ENCODE measurements at places on chromosomes 11 and 22. TPM values are rescaled to one million over a fixed set of nuclear protein-coding genes. Genes with fewer than 3 reads are reported as not detected.

- DNase-seq, result no peak
These were observed 19.6 kb upstream of the PDGFD start for GRCh38 chr11:104183593-104183992.

DNA sequence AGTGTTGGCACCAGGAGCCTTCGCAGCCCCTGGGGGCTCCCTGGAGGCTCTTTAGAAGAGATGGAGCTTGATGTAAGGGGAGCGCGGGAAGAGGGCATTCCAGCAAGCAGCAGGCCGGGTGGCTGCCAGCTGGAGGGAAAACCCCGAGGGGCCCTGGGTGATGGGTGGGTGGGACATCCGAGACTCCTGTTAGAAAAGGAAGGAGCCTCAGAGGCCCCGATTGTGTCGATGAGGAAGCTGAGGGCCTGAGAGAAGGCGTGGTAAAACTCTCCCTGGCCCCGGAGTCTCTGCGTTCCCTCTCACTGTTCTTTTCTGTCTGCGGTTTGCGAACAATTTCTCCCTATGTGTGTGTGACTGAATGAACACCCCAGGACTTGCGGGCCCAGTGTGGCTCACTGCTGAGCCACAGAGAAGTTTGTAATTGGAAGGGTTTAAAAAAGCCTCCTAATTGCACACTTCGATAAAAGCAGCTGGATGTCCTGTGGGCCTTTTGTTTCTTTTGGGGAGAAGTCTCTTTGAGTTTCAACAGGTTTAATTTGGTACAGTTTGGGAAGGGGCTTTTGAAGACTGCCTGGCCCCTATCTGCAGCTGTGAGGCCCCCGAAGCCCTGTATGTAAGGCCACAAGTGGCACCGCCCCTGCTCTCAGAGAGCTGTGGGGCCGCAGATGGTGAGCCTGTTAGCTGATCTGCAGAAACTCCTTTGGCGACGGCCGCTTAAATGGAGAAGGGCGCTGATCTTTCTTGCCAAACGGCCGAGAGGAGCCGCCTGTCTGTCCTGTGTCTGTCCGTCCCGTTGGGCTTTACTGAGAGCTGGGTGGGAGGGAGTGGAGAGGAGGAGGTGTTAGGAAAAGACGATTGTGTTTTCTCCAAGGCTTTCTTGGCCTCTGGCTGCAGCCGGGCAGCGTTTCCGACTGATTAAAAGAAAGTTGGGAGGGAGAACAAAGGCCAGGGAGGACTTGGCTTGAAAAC, 2.0 kb downstream of the FBLN1 start:
- no peak for DNase-seq

Gene NCAM1
- 5.0 TPM for total RNA-seq

Gene TBX1
- total RNA-seq, result not detected

Gene MIAT
- not detected for total RNA-seq

Gene LARGE1
- total RNA-seq, result 3.9 TPM

Gene ANO1
- total RNA-seq, result 0.37 TPM

Gene NXPE2
- not detected for total RNA-seq

Gene OR52H1
- not detected for total RNA-seq

Data from H4 (cell line).